ENCODE measurements at places on chromosomes 7 and 10. TPM values are rescaled to one million over a fixed set of nuclear protein-coding genes. Genes with fewer than 3 reads are reported as not detected.

CFAP46 gene
- not detected for polyA plus RNA-seq

GSDME gene
- polyA plus RNA-seq: 0.38 TPM

ZNF487 gene
- 6.5 TPM for polyA plus RNA-seq

SEMA3E gene
- polyA plus RNA-seq: not detected

DNA sequence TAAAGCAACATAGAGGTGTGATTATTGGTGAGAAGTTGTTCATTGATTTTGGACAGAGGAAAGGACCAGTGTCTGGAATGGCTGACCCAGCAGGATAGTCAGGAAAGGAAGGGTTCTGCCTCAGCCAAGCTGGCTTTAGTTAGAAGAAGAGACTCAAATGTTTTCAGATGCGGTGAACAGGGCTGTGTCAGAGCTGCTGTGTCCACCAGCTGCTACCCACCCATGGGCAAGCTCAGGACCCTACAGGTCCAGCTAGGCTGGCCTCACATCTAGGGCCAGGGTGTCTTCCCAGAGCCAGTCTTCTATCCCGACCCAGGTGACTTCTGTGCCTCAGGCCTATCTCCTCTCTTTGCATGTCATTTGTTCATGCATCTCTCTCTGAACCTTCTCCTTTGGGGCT, 37.3 kb upstream of the CXCL12 start:
- H3K4me1 ChIP-seq: no peaks in the 10 kb centered on the region
- H3K27me3 ChIP-seq: no peaks in the 10 kb centered on the region
- no peak overlapping the region for H3K27ac ChIP-seq
- no peak overlapping the region for H3K4me3 ChIP-seq

- no peak overlapping the region for H3K4me3 ChIP-seq
- H3K27me3 ChIP-seq: no peaks in the 10 kb centered on the region
- no peak overlapping the region for H3K27ac ChIP-seq
- no peaks in the 10 kb centered on the region for H3K36me3 ChIP-seq
- no peaks in the 10 kb centered on the region for H3K4me1 ChIP-seq
Observed at GRCh38 chr7:48611993-48612392, 312.4 kb upstream of the CDC14C start.

DNA sequence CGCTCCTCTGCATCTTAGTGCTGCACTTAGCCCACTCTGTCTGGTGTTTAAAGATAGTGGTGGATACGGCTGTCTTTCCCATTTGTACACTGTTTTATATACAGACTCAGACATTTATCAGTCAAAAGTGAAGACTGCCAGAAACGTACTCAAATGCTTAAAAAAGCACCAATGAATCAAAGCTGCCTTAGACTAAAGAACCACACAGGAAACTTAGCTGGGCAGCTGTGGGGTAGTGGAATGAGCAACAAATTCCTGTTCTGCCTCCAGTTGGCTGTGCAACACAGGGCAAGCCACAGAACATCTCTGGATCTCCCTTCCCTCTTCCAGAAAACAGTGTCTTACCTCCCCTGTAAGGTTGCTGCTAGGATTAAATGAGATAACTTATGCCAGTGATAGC, 76.0 kb downstream of the ATXN7L1 start:
- peaks cover 1% of the 10 kb centered on the region for H3K36me3 ChIP-seq
- H3K27ac ChIP-seq: peak overlapping the region; percentile 54
- H3K4me1 ChIP-seq: peaks cover 36% of the 10 kb centered on the region
- DNase-seq: peak; percentile 50
- peak overlapping the region; percentile 65 for H3K4me3 ChIP-seq
- H3K27me3 ChIP-seq: no peaks in the 10 kb centered on the region

DNA sequence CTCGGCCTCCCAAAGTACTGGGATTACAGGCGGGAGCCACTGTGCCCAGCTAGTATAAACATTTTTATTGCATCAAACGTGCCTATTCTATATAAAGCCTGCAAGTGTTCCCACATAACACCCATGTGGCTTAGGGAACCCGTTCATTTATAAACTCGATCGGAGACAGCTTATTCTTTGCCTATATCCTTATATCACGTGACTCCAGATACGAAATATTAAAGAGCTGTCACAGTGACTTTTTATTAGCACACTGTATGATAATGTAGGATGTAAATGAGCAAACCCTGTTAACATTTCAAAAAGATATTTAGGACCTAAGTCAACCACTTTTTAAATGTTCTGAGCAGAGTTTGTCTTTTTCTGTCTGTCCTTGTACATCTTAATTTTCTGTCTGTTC, 642.9 kb upstream of the ADARB2 start:
- no peaks in the 10 kb centered on the region for H3K27me3 ChIP-seq
- H3K36me3 ChIP-seq: no peaks in the 10 kb centered on the region
- H3K27ac ChIP-seq: no peak overlapping the region
- no peak for DNase-seq
- no peaks in the 10 kb centered on the region for H3K4me1 ChIP-seq
- no peak overlapping the region for H3K4me3 ChIP-seq

- H3K27ac ChIP-seq: no peak overlapping the region
- H3K4me3 ChIP-seq: no peak overlapping the region
- H3K36me3 ChIP-seq: no peaks in the 10 kb centered on the region
- no peaks in the 10 kb centered on the region for H3K4me1 ChIP-seq
- no peaks in the 10 kb centered on the region for H3K27me3 ChIP-seq
Observed at GRCh38 chr7:40758590-40758989, 623.8 kb downstream of the SUGCT start.

DNA sequence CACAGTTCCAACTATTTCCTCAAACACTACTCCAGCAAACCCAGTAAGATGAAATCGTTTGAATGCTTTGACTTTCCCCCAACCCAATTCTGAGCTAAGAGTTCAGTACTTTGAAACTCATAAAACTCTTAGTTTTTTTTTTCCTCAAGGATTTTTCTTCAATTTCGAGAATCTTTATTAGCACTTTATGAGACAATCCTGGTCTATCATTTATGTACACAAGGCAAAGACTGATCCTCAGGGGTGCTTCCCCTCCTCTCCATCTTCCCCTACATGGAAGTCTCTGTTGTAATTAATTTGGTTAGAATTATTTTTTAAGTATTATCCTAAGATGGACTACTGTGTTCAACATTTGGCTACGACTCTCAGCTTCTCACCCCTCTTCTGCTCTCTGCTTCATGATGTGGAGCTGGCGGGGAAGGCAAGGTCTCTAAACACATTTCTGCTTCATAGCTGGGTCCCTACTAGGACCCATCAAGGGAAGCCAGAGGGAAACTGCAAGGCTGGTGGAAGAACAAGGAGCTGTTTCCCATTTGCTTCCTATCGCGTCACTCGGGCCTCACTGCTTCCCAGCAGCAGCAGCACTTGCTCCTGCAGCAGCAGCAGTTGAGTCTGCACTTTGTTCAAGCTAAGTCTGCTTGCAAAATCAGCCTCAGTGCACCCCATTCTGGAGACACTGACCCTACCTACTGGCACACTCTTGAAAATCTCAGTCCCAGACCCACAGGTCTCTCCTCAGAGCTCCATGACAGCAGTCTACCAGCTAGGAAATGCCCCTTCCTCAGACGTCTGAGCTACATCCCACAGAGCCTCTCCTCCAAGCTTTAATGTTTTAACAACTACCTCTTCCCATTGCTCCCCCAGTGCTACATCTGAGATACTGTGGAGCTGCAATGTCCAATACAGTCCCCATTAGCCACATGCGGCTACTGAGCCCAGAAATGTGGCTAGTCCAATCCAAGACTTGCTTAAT, 90.0 kb downstream of the CHCHD3 start:
- no peaks in the 10 kb centered on the region for H3K36me3 ChIP-seq
- no peaks in the 10 kb centered on the region for H3K27me3 ChIP-seq
- no peak overlapping the region for H3K4me3 ChIP-seq
- DNase-seq: no peak
- H3K4me1 ChIP-seq: no peaks in the 10 kb centered on the region
- no peak overlapping the region for H3K27ac ChIP-seq

- H3K4me3 ChIP-seq: no peak overlapping the region
- H3K36me3 ChIP-seq: no peaks in the 10 kb centered on the region
- no peak overlapping the region for H3K27ac ChIP-seq
Observed at GRCh38 chr7:9013940-9014339, 580.5 kb downstream of the NXPH1 start.

DNA sequence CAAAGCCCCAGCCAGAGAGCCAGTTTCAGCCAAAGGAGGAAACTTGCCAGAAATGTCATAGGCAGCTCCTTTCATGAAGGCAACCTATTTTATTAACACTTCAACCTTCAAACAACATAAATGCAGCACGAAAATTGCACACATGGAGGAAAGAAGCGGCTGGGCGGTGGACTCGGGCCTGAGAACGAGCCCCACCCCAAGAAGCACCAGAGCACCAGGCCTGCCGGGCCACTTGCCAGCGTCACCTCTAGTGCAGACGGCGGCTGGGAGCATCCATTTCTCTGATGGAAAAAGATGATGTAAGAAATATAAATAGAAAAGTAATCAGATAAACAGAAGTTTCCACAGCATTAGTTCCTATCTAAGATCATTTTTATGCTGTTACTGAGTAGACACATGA, 100.0 kb downstream of the TCERG1L start:
- no peak for DNase-seq
- H3K36me3 ChIP-seq: no peaks in the 10 kb centered on the region
- no peak overlapping the region for H3K27ac ChIP-seq
- no peaks in the 10 kb centered on the region for H3K4me1 ChIP-seq
- H3K4me3 ChIP-seq: no peak overlapping the region
- H3K27me3 ChIP-seq: no peaks in the 10 kb centered on the region

DNA sequence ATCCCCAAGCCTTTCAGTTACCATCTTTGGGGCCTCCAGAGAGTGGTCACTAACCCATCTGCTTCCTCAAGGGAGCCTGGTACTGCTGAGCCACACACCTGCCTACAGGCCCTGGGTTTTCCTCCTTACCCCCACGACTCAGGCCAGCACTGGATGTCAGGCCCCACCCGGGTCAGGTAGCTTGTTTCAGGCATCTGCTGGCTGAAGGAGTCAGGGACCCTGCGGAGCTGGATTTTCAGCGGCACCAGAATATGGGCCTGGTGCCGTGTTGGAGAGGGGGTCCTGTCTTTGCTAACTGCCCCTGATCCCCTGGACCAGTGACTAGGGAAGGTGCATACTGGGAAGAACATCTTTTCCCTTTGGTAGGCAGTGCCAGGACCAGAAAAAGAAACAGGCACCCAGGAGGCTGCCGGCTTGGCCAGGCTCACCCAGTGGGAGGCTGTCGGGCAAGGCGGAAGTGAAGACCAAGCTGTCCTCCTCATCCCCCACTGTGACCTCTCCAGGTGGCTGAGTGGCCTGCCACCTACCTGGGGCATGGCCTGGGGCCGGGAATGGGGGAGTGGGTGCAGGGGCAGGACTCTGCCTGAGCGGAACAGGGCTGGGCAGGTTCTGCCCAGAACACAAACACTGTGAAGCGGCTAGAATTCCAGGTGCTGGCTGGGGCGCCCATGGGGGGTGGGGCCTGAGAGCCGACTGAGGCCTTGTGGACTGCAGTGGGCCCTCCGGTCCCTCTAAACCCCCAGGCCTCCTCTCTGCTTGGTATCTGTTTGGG, 12.4 kb upstream of the SAMD8 start:
- no peak for DNase-seq
- no peak overlapping the region for H3K4me3 ChIP-seq
- H3K27ac ChIP-seq: no peak overlapping the region
- no peaks in the 10 kb centered on the region for H3K4me1 ChIP-seq

DNA sequence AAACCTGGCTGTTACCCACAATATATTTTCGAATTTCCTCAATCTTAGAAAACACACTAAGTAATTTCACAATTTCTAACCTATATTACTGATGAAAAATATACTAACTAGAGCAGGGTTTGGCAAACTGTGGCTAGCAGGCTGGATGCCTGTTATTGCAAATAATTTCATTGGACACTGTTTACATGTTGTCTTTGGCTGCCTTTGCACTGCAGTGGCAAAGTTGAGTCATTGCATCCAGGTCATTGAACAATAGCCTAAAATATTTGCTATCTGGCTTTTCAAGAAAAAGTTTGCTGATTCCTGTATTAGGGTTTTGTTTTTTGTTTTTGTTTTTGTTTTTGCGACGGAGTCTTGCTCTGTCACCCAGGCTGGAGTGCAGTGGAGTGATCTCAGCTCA, 47.2 kb downstream of the KIF11 start:
- peaks cover 3% of the 10 kb centered on the region for H3K4me1 ChIP-seq
- H3K27ac ChIP-seq: no peak overlapping the region
- no peaks in the 10 kb centered on the region for H3K36me3 ChIP-seq
- DNase-seq: no peak
- no peak overlapping the region for H3K4me3 ChIP-seq
- H3K27me3 ChIP-seq: no peaks in the 10 kb centered on the region

DNA sequence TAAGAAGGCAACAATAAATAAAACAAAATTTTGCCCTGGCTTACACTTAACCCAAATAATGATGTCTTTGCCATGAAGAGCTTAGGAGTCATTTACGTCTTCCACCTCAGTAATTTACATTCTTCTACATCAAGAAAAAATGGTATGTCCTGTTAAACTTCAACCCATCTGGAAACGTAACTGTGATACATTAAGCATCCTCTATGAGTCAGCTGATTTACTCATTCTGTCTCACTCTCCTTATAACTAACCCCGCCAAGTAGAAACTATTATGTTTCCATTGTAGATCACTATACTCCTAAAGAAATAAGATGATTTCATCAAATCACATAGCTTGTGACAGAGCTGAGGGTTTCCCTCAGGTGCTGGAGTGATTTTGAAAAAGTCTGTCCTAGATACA, 330.7 kb downstream of the CDC14C start:
- no peaks in the 10 kb centered on the region for H3K27me3 ChIP-seq
- H3K4me3 ChIP-seq: no peak overlapping the region
- no peak for DNase-seq
- H3K36me3 ChIP-seq: no peaks in the 10 kb centered on the region

GRCh38 chr7:149598721-149599308, 101.2 kb upstream of the ZNF746 start:
- H3K27ac ChIP-seq: no peak overlapping the region
- H3K4me3 ChIP-seq: no peak overlapping the region
- peak; percentile 34 for DNase-seq
- peaks cover 21% of the 10 kb centered on the region for H3K36me3 ChIP-seq

DNA sequence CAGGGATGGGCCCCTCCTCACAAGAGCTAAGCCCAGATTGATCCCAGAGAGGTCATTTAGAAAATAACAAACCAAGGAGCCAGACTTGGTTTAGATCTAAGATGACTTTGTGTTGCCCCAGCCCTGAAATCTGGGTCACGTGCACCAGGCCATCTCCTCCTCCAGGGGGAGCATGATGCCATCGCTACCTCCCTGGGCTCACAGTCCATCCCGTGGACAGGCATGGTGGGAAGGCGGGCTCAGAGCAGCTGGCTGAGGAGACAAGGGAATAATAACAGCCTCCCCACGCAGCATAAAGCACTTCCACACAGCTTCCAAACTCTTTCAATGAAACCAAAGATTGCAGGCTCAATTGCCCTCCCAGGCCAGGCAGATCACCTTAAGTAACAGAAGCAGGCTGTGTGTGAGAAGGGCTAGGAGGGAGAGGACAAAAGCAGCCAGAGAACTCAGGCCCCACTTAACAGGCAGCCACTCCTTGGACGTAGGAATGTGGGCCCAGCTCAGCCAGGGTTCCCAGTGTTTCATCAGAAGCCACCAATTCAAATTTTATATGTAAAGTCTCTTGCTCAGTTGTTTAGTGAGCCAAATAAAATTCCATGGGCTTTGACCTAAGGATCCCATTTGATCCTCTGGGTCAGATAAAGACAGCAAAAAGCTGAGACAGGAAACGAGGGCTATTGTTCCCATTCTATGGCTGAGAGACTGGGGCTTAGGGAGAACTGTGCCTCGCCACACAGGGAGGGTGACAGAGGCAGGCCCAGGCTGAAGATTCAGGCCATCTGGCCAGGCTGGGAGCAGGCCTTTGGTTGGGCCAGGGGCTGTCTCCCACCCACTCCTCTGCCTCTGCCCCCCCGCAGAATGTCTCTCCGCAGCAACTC, 100.2 kb downstream of the COL13A1 start:
- peak; percentile 13 for DNase-seq
- no peaks in the 10 kb centered on the region for H3K36me3 ChIP-seq
- no peak overlapping the region for H3K27ac ChIP-seq

GRCh38 chr10:16681521-16681920, 135.7 kb downstream of the RSU1 start:
- no peak overlapping the region for H3K4me3 ChIP-seq
- DNase-seq: no peak
- no peaks in the 10 kb centered on the region for H3K27me3 ChIP-seq

Measured in CD4-positive, CD25-positive, alpha-beta regulatory T cell (primary cell).